Naive B cell (primary cell): ENCODE measurements at places on chromosomes 6 and 20. TPM values are rescaled to one million over a fixed set of nuclear protein-coding genes. Genes with fewer than 3 reads are reported as not detected.

The PLCB1 gene
- 0.73 TPM for polyA plus RNA-seq

The HLA-DOB gene
- 669 TPM for polyA plus RNA-seq

The FOXC1 gene
- polyA plus RNA-seq = 0.17 TPM

The MYO6 gene
- polyA plus RNA-seq = 0.05 TPM

The TUBB2A gene
- polyA plus RNA-seq = 4.9 TPM

The ANGPT4 gene
- not detected for polyA plus RNA-seq

The KHDC1 gene
- polyA plus RNA-seq = 0.48 TPM

The PAK5 gene
- polyA plus RNA-seq = not detected

The KIF25 gene
- polyA plus RNA-seq = not detected

The LY6G6C gene
- not detected for polyA plus RNA-seq

The WFDC13 gene
- polyA plus RNA-seq = not detected

The CST4 gene
- not detected for polyA plus RNA-seq

The PKHD1 gene
- not detected for polyA plus RNA-seq

The ADGRF5 gene
- not detected for polyA plus RNA-seq

The B4GALT5 gene
- 0.61 TPM for polyA plus RNA-seq
